ACHN (cell line): ENCODE measurements at places on chromosomes 5 and 9.

DNA sequence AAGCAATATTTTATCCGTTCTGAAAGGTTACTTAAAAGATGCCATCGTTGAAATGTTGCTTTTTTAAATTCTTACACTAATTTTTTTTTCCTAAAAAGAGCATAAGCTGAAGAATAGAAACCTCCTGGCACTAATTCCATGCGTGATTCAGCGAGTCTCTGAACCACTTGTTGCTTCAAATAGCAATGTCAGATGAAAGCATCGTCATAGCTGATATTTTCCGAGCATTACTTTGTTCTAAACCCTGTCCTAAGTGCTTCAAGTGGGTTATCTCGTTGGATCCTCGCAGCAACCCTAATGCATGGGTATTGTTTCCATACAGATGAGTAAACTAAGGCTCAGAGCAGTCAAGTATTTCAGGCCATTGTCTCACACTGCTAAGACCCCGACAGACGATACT is 79.7 kb downstream of the CDH6 start:
- DNase-seq, result no peak

DNA sequence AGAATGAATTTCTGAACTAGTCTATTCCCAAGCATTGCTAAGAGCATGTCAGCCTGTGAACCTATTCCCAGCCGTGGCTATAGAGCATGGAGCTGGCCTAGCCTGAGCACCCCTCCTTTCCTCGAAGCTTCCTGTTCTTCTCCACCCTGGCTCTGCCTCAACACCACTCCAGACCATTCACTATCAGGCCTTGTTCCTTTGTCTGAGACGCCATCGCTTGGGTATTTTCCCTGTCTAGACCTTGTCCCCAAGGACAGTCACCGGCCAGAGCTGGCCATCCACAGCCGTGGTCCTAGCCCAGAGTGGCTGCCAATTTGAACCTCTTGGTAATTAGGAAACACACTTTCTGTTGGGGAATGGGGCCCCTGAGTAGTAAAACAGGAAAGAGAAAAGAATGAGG is 105.8 kb downstream of the LIFR start:
- no peak for DNase-seq

- no peak for DNase-seq
These were observed 92.8 kb downstream of the SNX18 start for GRCh38 chr5:54610197-54610944.

DNA sequence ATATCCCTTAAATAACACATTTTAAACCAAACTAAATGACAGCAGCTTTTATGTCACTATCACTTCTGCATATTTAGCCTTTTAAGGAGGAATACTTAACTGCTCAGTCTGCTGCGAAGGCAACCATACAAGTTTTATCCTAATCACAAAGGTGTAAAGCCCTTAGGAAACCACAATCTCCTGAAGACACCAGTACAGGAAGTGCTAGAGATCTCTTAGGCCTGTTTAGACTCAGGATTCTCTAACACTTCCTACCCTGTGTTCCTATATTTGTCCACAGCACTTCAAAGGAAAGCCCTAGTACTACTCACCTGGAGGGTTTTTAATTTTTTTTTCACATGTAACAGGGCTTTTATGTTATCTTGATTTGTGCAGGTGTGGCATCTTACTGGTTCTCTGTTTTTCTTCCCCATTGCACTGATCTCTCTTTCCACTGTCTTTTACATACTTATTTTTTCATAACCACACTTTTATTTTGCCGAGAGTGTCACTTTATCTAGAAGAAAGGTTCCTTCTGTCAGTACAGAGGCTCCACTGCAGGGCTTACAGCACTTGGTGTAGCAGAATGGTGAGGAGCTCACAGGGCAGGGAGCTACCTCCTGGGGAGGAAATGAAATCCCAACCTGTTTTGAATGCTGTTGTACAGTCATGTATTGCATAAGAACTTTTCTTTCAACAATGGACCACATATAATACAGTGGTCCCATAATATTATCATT is 1060.6 kb upstream of the ACO1 start:
- no peak for DNase-seq

DNA sequence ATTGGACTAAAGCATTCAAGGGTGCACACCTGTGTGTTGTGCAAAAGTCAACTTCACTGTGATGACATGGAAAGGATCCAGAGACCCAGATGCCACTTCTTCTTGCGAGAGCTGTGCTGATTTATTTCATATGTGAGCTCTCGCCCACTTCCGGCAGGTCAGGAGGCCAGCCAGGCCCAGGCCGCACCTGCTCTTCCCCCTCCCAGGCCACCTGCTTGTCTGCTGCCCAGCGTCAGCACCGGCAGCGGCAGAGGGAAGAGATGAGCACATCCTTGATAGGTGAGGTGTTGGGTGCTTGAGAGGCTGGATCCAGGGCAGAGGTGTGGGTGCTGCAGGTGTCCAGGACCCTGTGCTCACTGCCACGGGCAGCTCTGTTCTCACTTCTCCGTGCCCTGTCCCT is 242.9 kb downstream of the FANCC start:
- no peak for DNase-seq
